CD4-positive, alpha-beta T cell treated with Interleukin-10 for 1 hour (primary cell): ENCODE measurements at places on chromosomes 16 and 17.

- DNase-seq, result no peak
Observed at GRCh38 chr16:83211711-83212110, 584.9 kb downstream of the CDH13 start.

DNA sequence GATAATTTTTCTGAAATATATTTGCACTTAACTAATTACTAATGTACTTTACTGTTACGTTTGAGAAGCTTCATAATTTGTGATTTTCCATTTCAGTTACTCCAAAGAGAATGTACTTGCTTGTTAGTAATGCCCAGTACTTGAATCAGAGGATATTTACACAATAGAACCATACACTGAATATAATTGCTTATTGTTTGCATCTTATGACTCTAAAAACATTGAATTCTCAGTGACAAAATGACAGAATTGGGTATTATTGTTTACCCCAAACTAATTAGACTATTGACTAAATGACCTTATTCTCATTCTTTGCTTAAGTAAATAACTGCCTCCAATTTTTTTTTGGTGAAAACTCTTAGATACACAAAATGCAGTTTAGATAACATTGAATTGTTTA, 8.9 kb downstream of the CCP110 start:
- no peak for DNase-seq

- no peak for DNase-seq
Observed at GRCh38 chr17:41655611-41656111, 31.3 kb upstream of the KRT17 start.

GRCh38 chr16:47847220-47847970, 308.4 kb downstream of the ABCC12 start:
- no peak for DNase-seq

GRCh38 chr17:74768069-74768762, 7.9 kb downstream of the NAT9 start:
- no peak for DNase-seq

DNA sequence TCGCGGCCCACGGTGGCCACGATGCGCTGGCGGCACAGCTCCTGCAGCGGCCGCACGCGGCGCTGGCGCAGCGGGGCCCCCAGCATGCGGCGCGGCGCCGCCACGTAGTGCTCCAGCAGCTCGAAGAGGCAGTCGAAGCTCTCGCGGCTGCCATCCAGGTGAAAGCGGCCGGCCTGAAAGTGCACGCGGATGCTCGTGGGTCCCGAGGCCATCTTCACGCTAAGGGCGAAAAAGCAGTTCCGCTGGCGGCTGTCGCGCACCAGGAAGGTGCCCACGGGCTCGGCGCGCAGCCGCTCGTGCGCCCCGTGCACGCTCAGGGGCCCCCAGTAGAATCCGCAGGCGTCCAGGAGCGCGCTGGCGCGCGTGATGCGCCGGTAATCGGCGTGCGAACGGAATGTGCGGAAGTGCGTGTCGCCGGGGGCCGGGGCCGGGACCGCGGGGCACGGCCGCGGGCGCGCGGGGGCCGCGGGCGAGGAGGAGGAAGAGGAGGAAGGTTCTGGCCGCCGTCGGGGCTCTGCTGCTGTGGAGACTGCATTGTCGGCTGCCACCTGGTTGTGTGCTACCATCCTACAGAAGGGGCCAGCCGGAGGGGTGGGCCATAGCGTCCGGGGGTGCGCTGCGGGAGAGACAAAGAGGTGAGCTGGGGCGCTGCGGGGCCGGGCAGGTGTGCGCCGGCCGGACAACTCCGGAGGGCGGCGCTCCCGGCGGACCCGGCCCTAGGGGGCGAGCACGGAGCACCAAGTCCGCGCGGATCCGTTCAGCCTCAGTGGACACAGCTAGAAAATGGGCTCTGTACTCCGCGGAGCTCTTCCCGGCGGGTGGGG, 879 bp downstream of the SOCS1 start:
- peak; percentile 69 for DNase-seq
